ENCODE measurements at places on chromosomes 11 and 22.

DNA sequence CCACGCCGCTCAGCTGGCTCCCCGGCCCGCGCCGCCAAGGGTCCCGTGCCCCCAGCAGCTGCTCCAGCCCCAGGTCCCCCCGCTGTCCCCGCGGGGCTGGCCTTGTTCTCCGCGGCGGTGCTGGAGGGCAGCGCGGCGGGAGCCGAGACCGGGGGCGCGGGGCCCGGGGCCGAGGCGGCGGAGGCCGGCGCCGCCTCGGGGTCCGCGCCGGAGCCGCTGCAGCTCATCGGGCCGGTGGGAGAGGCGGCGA is 128 bp downstream of the TAF10 start:
- DNase-seq: no peak

DNA sequence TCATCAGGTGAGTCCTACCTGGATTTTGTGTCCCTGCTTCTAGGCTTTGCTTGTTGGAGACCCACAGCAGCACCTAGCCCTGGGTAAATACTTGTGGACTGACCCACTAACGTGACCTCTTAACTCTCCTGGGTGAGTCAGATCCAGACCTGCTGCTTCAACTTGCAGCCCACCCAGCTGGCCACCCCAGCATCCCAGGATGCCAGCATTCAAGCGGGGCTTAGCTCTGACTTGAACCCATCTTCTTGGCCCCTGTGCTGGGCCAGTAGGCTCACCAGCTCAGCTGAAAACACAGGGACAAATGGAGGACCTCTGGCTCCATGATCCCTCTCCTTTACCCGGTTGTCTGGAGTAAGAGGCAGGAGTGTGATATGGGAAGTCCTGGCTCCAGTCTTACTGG is 33.5 kb downstream of the PARVG start:
- DNase-seq: no peak

GRCh38 chr11:11480971-11481370 is 127.9 kb upstream of the CSNK2A3 start:
- no peak for DNase-seq

DNA sequence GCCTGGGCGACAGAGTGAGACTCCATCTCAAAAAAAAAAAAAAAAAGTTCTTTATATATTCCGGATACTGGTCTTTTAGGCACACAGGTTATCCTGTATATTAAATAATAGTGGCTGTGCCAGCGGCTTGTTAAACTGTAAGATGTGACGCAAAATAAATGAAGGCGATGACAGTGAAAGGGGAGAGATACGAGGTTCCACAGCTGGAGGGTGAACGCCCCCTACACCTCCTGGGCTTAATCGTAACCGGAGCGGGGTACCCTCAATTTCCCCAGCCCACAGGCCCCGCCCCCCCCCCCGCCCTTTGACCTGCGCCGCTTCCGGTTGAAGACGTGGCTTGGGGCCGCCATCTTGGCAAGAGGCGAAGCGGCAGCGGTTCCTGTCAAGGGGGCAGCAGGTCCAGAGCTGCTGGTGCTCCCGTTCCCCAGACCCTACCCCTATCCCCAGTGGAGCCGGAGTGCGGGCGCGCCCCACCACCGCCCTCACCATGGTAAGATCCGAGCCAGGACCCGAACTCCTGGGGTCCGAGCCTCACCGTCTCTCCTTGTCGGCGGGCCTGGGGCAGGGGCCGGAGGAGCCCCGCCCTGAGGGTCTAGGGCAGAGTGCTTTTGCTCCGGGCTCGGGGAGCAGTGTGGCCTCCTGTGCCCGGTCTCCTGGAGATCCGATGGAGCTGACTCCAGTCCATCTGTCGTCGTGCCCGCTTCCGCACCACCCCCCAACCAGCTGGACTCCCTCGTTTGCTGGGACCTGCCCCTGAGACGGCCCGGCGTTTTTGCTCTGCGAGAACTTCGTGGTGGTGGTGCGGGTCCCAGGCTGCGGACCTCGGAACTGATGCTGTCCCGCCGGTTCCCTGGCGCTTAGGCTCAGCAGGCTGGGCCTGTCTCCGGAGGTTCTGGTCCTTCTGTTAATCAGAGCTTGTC is at the start of gene ARCN1:
TSS of gene ARCN1 (plus strand) at position 349 of the 920 bp plus-strand sequence. CDS start at position 488, 139 bp downstream.
- peak; percentile 82 for DNase-seq

- DNase-seq: no peak
These were observed 16.0 kb upstream of the SMIM35 start for GRCh38 chr11:118102721-118103261.

GRCh38 chr22:26559961-26560575 is 29.9 kb downstream of the TPST2 start:
- no peak for DNase-seq
